Activated naive CD4-positive, alpha-beta T cell treated with Interleukin-2 at 50 U/mL for 16 hours (primary cell): ENCODE measurements at places on chromosomes 1 and 21.

- DNase-seq = no peak
Observed at GRCh38 chr1:51299185-51299885, 31.0 kb downstream of the TTC39A start.

GRCh38 chr1:26483980-26484379 is 11.7 kb downstream of the HMGN2 start:
- DNase-seq = no peak

DNA sequence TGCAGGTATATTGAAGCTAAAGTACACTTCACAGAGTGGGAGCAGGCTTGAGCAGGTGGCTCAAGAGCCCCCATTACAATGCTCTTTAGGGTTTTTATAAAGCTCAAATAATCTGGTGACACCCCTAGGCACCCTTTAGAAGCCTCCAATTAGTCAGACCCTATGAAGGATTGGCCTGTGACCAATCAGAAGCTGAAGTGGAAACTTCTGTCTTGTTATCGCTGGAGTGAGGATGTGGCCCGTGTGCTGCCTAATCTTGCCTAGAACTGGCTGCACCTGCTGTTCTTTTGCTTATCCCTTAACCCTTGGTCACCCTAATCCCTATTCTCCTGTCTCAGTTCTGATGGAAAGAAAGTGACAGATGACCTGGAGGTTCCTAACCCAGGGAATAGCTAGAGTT is 70.8 kb upstream of the ABCG1 start:
- no peak for DNase-seq

DNA sequence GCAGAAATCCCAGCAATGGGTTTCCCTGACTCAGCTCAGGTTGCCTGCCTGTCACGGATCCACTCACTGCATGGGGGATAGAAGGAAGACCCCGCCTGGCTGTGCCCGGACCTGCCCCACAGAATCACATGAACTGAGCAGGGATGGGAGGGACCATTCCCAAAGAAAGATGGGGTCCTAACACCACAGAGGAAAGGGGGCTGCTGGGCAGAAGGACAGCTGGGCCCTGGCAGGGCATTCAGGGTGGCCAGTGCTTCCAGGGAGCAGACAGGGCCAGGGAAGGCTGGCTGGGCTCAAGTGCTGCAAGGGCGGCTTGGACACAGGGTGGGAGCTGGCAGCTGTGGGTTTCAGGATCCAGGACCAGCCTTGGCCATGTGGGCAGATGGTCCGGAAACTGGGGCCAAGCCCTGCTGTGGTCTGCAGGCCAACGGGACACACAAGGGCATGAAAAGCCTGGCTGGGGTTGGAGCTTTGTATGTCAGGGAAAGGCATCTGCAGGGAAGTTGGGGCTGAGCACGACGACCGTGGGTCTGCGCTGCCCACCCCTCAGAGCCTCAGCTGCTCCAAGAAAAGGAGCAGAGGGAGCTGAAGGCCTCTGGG is 723.9 kb downstream of the PTPRU start:
- no peak for DNase-seq

DNA sequence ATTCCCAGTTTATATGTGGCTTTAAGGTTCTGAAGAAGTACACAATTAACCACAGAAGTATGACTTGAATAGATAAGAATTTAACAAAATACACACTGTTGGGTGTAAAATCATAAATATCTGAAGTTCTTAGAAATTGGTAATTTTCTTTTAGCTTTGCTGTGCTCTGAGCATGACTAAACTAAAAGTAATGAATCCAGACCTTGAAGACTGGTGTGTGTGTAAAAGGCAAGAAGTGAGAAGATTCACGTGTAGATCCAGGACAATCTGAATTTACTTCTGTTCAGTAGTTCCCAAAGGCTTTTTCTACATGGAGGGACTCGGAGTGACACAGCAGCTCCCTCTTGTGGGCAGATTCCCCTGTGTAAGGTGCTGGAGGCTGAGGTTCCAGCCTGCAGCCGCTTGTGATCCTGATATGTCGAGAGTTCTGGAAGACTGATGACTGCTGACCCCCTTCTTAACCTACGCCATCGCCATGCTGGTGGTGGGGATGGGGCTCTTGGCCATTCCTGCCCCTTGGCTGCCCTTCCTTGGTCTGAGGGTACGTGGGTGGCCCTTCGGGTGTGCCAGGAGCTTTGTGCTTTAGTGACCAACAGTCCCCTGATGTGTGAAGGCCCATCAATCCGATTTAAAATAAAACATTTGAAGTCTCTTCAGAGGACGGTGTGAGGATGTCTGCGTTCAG is 62.7 kb downstream of the ADARB1 start:
- DNase-seq = peak; percentile 68

DNA sequence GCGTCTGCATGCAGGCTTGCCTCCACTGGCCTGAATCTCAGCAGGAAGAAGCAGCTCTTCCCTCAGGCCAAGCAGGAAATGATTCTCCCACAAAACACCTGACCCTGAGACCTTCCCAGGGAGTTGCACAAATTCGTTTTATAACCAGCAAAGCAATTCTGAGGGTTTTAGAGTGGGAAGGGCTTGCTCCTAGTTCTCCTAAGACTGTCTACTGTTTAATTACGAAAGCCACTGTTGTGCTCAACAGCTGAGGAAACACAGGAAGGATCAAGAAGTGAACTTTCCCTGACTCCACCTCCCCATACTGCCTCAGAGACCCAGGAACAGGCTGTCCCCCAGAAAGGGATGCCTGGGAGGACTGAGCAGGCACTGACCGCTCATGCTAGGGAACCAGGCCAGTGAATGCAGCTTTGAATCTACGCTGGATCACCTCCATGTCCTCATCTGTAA is 37.0 kb upstream of the PUM1 start:
- DNase-seq = no peak

GRCh38 chr21:45084881-45085536 is 10.6 kb downstream of the ADARB1 start:
- no peak for DNase-seq

DNA sequence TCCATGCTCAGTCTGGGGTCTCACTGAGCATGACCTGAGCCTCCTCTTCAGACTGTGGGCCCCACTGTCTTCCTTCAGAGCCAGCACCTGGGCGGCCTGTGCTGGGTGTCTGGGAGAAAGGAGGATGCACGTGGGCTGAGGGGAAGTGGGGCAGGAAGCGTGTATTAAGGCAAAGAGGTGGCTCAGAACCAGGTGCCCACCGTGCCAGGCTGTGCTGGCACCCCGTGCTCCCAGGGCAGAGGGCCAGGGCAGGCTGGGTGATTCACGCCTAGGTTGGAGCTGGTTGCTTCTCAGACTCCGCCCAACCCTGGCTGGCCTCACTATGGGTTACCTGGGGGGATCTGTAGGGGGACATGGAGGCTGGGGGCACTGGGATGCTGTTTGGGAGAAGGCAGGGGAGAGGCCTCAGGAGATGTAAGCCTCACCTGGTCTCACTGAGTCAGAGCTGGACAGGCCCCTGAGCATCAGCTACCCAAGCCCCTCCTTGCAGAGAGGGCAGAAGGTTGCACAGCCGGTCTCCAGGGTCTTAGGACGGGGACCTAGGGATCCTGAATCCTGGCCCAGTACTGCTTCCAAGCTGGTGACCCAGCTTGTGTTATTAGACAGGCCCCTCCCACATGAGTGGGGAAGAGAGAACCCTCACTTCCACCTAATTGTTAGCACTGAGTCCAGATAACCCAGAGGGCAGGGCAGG is 18.6 kb upstream of the PADI1 start:
- no peak for DNase-seq

GRCh38 chr1:20442920-20443625 is 42.9 kb downstream of the CAMK2N1 start:
- no peak for DNase-seq

- DNase-seq = no peak
Observed at GRCh38 chr1:59768792-59769735, 45.7 kb upstream of the HOOK1 start.

GRCh38 chr1:79037085-79037484 is 30.6 kb upstream of the ADGRL4 start:
- no peak for DNase-seq

- no peak for DNase-seq
Observed at GRCh38 chr21:29366532-29366931, 67.8 kb downstream of the BACH1 start.

- DNase-seq = no peak
Observed at GRCh38 chr1:209896346-209896745, 41.7 kb upstream of the SYT14 start.

DNA sequence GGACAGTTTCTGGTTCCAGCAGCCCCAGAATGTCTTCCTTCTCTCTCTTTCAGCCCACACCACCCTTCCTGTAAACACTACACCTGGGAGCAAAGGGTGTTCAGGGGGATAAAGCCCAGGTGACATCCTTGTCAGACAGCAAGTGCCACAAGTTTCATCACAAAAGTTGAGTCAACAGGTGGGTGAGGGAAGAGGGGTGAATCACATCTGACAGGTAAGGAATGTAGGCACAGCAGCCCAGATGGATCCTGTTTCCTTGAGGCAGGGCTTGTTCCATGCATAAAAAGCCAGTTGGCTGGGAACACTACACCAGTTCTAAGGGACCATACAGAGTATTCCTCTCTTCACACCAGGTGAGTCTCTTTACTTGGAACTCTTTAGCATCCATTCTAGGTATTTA is at the start of gene SPRR1B:
SPRR1B (plus strand) TSS at position 309 of the 400 bp plus-strand sequence. CDS start 1,143 bp downstream, outside the sequence.
- no peak for DNase-seq

DNA sequence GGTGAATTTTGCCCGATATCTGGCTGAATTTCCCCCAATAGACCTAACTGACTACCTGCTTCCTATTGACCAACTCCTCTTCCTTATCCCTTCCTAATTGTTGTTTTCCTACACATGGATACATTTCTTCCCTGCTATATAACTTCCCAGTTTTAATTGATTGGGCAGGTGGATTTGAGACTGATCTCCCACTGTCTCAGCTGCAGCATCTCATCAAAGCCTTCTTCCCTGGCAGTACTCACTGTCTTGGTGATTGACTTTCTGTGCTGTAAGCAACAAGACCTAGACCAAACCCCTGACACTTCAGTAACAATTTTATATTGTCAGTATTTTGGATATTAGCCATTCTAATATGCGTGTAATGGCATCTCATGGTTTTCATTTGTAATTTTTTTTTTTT is 11.3 kb upstream of the PLA2G2A start:
- no peak for DNase-seq

DNA sequence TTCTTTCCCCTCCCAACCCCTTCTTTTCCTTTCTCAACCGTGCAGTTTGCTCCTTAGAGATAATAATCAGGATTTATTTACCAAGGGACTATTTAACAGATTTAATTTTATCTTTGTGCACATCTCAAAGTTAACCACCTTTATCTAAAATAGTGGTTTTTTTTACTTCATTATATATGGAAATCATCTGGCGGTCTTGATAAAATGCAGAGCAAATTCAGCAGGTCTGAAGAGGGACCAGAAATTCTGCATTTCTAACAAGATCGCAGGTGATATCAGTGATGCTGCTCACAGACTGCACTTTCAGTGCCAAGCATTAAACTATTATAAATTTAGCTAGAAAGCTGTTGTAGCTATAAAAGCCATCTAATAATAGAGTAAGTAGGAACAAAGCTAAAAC is 83.4 kb upstream of the NEGR1 start:
- no peak for DNase-seq

- DNase-seq = no peak
Observed at GRCh38 chr1:30853350-30853749, 55.2 kb downstream of the SDC3 start.

GRCh38 chr1:59967141-59967697 is 40.6 kb upstream of the CYP2J2 start:
- DNase-seq = no peak

- DNase-seq = no peak
Observed at GRCh38 chr1:218865591-218865990, 308.1 kb upstream of the LYPLAL1 start.

DNA sequence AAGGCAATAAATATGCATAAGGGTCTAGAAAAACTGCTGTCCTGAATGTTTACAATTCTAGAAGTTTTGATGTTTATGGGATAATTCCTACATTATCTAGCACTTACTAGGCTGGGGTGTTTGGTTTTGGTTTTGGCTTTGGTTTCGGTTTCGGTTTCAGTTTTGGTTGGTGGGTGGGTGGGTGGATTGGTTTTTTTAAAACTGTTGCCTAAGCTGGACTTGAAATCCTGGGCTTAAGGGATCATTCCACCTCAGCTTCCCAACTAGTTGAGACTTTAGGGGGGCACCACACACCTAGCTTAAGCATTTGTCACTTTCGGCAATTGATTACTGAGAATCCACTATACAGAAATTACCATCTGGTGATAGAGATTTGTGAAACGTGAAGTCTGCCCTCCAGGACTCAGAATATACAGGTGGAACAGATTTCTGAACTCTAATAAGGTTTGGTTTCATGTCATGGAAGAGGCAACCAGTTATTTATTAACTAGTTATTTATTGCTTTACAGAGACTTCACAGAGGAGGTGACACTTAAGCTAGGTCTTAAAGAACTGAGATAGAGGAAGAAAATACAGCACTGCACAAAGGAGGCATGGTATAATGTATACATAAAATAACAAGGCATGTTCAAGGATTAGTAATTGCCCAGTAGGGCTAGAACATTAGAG is 69.6 kb downstream of the PIK3R3 start:
- DNase-seq = peak; percentile 55

GRCh38 chr1:211896958-211897357 is 66.4 kb upstream of the LPGAT1 start:
- no peak for DNase-seq

DNA sequence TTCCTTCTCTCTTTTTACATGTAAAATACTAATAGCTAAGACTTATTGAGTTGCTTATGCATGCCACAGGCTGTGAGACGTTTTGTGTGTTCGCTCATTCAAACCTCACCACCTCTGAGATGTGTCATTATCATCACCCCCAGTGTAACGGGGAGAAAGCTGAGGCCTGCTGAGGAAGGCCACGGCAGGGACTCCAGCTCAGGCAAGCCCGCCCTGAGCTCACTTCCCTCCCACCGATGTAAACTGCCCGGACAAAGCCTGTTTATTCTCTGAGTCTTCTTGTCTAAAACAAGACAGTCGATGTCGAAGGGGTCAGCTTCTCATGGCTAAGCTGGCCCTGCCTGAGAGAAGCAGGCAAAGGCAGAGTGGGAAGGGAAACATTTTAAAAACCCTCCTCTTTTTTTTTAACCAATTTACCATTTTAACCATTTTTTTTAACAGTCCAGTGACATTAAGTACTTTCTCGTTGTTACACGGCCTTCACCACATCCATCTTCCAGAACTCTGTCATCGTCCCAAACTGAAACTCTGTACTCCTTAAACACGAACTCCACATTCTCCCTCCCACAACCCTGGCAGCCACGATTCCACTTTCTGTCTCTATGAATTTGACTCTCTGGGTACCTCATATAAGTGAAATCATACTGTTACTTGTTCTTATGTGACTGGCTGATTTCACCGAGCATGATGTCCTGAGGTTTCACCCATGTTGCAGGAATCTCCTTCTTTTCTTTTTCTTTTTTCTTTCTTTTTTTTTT is 204.8 kb upstream of the GALNT2 start:
- no peak for DNase-seq

- DNase-seq = no peak
Observed at GRCh38 chr1:95115708-95116137, 1.4 kb upstream of the TLCD4 start.

DNA sequence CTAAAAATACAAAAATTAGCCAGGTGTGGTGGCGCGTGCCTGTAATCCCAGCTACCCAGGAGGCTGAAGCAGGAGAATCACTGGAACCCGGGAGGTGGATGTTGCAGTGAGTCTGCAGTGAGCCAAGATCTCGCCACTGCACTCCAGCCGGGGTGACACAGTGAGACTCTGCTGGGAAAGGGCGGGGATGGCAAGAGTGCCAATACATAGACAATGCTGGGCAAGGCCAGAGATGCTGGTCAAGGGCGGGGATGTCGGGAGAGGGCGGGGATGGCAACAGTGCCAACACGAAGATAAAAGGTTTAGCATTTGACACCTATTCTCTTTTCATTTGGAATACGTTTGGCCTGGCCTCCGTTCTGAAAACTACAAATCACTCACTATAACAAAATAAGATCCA is 11.0 kb downstream of the SSU72 start:
- DNase-seq = no peak

GRCh38 chr1:155086128-155086741 is 7.6 kb downstream of the EFNA3 start:
- DNase-seq = peak; percentile 83
